Activated CD4-positive, alpha-beta T cell treated with anti-CD3 and anti-CD28 coated beads, Interleukin-2, amount 10 ng/mL, durations not matched to agents 24 days and 14 days (primary cell): ENCODE measurements at places on chromosomes 4 and X. TPM values are rescaled to one million over a fixed set of nuclear protein-coding genes. Genes with fewer than 3 reads are reported as not detected.

GRCh38 chrX:103722505-103722904 is 11.8 kb downstream of the TMEM31 start:
- no peak for DNase-seq

GRCh38 chrX:51837921-51838320 is 55.5 kb upstream of the MAGED1 start:
- no peak for DNase-seq

DNA sequence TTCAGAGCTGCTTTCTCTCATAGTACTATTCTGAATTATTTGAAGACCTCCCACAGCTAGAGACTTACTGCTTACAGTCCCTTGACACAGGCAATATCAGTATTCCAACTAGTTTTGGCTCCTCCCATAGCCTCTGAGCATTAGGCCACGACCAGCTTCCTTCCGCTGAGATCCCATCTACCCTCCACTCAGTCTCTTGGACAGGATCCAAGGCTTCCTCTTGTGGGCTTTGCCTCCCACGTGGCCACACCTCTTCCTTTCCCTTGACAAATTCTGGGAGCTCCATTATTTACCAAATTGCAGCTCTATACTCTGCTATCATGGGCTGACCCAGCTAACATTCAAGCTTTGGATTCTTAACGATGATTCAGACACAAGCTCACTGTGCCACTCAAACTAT is 470.4 kb upstream of the GALNT7 start:
- no peak for DNase-seq

DNA sequence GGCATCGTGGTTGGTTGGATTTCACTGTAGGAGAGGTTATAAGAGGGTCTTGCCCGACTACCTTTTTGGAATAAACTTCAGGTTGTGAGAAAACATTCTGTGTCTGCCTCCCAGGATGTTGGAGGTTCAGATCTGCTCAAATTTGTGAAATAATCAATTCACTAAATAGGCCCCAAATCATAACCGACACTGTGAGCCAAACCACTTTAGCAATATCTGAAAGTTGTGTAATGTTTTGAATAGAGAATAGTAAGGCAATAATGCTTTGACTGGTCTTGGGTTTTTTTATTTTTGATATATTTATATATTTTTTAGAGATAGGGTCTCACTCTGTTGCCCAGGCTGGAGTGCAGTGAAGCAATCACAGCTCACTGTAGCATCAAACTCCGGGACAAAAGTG is 131.2 kb downstream of the GLRA3 start:
- DNase-seq, result no peak

DNA sequence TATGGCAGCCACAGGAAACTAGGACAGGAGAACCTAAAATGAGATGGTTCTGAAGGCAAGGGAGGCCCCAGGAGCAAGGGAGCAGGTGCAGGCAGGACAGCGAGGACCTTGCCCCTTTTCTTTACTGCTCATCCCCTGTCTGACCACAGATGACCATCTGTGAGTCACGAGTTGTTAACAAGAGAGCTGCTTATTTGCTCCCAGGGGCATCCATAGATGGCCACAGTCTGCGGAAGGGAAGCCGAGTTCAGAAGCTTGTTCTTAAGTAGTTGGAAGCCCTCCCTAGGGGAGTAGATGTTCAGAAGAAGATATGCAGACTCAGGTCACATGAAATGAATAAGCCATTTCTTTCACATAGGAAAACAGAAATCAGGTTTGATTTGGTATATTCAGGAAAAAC is 69.4 kb downstream of the EVC2 start:
- no peak for DNase-seq

GRCh38 chrX:134734466-134734952 is 76.2 kb upstream of the PLAC1 start:
- no peak for DNase-seq

DNA sequence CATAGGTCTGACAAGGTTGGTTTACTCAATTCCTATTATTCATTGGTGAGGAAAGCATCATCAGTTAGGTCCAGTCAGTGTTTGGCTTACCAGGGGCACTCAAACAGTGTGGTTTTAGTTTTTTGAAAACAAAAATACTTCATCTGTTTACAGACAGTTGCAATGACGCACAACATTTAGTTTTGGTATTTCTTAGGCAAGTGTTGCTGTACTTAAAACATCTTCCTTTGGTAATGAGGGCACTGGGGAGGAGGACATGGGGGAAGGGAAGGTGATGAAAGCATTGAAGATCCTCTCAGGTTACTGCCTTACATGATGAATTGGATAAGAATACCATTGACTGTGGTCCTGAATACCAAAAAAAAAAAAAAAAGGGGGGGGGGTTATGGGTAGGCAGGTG is 93.7 kb upstream of the MAOA start:
- DNase-seq, result no peak

DNA sequence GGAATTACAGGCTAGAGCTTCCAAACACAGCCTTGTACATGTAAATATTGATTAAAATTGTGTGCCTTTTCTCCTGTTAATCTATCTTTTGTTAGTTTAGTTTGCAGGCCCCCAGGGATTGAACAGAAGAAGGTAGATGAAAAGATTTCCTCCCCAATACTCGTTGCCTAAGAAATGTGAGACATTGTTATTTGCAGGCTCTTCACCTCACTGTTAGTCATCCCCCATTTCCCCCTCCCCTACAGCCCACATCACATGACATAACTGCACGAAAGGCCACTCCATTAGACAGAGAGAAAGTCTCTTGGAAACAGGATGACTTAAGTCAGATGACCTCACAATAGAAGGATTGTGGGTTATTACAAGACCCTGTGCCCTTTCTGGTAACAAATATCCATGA is 13.3 kb upstream of the MID1 start:
- DNase-seq, result no peak

- no peak for DNase-seq
Observed at GRCh38 chrX:47796433-47796906, 40.2 kb upstream of the ZNF81 start.

DNA sequence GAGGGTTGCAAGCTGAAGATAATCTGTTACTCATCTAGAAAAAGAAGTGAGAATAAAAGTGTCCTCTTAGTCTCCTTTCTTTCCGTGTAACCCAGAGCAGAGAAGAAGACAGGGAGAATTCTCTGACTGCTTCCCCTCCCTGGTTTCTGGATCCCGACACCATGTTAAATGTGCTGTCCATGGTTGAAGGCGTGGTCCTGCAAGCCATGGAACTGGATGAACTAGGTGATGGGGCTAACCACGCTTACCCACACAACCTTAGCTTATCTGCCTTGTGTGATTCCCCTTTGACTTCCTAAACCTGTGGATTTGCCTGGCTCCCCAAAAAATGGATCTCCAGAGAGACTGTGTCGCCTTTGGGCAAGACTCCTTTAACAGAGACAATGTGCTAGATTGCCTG is 907.6 kb downstream of the FSTL5 start:
- no peak for DNase-seq

DNA sequence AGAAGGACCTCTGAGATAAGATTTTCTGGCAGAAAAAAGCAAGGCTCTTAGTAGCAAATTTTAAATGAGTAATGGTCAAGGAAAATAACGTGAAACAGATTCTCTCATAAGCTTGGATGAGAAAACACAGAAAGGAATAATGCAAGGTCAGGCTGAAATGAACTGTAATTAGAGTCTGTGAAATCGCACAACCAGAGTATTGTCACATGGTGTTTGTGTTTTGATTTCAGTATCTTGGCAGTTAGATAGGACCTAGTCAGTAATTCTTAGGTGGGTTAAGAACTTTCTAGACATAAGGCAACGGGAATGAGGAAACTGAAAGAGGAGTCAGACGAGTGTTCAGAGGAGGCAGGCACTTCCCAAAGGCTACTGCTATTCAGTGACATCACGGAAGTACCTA is 34.6 kb downstream of the LIMCH1 start:
- no peak for DNase-seq

DNA sequence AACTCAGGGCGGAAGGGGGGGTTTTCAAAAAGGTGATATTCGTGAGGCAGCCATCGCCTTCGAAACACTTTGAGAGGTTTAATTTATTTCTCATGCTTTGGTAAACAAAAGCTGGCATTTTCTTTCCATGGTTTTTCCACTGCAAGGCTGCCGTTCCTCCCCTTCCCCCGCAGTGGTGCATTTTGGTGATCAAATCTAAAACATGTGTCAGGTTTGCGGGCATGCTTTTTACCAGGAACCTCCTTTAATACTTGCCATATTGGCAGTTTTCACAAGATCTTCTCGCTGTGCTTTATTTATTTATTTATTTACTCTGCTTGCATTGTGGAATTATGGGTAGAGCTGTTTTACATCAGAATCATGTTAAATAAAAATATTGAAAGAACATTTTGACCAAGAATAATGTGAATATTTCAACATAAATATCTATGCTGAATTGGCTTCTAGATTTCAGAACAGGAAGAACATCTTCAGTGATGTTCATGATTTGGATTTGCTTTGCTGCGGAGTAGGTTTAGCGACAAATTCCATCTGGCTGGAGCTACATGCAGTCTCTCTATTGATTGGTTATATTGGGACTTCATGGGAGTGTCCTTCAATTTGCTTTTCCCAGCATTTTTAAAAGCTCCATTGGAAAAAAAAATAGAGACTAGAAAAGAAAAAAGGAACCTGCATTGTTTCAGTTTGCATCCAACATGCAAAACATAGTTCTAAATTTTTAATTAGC is 54.4 kb downstream of the STOX2 start:
- no peak for DNase-seq

DNA sequence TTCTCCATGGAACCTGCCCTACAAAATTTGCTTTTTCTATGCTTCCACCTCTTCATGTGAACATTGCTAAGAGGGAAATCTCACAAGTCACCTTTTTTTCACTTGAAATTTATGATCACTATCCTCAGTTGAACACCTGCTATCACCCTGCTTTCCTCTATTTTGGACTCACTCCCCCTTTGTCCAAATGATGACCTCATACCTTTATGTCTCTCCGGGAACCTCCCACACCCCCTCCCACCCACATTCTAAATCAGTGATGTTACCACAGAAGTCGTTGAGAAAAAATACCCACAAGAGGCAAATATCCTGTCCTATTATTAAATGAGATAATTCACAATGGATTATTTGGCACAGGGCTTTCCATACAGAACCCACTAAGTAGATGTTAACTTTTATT is 156.5 kb downstream of the RNF150 start:
- DNase-seq, result no peak

GRCh38 chr4:175752664-175753063 is 59.4 kb downstream of the GPM6A start:
- no peak for DNase-seq

GRCh38 chr4:77209012-77209411 is 52.0 kb downstream of the CCNG2 start:
- DNase-seq, result no peak

DNA sequence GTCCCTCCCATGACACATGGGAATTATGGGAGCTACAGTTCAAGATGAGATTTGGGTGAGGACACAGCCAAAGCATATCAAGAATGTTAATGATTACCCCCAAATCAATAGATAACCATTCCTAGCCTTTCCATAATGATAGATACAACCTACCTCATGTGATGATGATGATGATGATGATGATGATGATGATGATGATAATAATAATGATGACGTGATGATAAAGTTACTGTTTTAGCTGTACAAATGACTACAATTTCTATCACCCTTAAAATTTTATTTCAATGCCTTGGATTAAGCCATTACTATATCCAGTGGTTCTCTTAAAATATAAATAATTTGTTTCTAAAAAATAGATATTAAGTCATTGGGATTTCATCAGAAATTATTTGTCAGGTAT is 55.2 kb upstream of the NLGN4X start:
- no peak for DNase-seq

DNA sequence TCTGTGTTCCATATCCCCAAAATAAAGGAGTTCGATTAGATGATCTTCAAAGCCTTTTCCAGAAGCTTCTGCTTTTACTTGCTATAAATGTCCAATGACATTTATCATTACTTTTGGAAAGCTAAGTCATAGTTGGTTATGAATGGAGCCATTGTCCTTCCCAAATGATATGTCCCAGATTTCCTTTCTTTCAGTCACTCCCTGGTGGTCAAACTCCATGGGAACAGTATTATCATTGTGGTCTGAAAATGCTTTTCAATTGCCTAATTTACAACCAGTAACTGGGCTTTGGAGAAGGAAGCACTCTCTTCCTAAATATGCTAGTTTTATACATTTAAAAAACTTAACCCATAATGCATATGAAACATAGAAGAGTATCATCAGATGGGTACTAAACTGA is 571.5 kb upstream of the AMOT start:
- DNase-seq, result no peak

DNA sequence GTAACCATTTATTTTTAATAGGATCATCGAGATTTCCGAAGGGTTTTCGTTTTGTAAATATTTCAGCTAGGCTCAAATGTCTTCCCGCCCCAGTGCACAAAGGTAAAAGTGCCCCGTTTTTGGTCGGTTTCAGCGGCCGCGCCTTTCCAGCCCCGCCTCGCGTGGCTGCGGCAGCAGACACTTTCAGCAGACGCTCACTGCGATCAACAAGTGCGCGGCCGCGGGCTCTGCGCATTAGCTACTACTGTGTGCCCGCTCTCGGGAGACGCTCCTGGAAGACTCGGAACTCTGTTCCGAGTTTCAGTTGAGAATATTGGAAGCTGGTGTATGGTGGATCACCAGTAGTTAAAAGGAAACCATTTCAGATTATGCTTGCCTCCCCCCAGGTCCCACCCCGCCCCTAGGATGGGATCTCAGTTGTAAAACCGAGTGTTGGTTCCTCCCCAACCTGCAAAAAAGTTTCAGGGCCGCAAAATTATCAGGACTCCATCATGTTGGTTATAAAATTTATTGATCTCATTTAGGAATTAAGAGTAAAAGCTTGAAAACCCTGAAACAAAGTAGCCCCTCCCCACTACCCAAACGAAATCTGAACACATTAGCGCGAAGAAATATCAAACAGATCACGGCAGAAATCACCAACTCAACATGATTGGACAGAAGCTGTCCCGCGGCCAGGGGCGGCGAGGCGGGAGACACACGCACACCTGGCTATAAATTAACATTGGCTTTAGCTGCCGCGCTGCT is 2.2 kb downstream of the SOX3 start:
- DNase-seq, result no peak

GRCh38 chr4:25950461-25951389 is 36.7 kb downstream of the SMIM20 start:
- DNase-seq, result no peak

DNA sequence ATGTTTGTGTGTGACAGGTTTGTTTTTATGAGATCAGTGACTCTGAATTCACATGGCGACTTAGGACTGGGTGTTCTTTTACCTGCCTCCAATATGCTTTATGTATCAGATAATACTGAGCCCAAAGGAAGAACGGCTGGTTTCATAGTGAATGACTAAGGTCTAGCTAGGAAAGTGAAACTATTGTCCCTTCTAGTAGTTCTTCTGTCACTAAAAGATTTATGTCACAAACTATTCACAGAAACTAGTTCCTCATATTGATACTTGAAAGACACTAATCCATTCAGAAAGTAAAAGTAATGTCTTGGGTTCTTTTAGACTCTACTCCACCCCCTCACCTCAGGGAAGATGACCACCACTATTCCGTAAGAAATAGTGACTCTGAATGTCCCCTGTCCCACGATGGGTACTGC is 81.7 kb downstream of the EGF start:
- DNase-seq, result no peak

Gene NXF2B
- total RNA-seq, result not detected in 2 replicates

Gene KLHL13
- 0.19 and 0.28 TPM in 2 replicates for total RNA-seq

Gene ZNF275
- total RNA-seq, result 20.1 and 22.1 TPM in 2 replicates

Gene SLC38A5
- total RNA-seq, result 195 and 210 TPM in 2 replicates

Gene RPS6KA6
- not detected in 2 replicates for total RNA-seq

Gene HOPX
- total RNA-seq, result 86.3 and 88.5 TPM in 2 replicates

Gene RRAGB
- total RNA-seq, result 6.5 and 8.2 TPM in 2 replicates

Gene APBB2
- 1.6 and 1.7 TPM in 2 replicates for total RNA-seq

Gene YTHDC1
- 79.9 and 83.9 TPM in 2 replicates for total RNA-seq
